ENCODE measurements at places on chromosomes 16 and 17.

DNA sequence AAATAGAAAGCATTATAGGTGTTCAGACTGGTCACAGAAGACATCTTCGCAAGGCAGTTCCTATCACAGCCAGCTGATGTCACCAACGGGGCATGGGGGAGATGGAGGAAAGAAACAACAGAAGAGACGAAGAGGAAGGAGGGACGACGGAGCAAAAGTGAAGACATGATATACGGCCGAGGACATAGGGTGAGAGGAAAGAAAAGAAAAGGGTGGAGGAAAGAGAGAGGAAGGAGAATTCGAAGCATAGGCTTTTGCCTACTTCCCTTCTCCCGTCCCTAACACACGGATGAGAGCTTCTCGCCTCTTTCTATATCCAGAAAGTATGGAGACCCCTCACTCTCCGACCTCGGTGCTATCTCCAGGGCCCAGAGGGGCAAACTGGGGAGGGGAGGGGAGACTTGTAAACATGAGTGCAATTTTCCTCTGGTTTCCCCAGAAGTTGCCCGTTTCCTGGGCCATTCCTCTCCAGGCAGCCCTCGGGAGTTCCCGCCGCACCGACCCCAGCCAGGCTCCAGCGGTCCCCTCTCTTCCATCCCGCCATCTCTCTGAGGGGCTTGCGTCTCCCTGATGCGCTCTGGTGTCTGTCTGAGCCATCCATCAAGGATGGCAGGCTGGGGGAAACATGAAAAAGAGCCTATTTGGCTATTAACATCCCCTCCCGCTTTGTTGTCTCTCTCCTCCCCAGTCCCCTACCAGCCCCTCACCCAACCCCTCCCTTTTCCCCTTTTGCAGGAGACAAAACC is 26.0 kb downstream of the COPZ2 start:
- peak; percentile 45 for DNase-seq

- DNase-seq: no peak
Measured at GRCh38 chr16:4908854-4909401, 28.0 kb downstream of the PPL start.

- DNase-seq: no peak
Measured at GRCh38 chr16:19909750-19910322, 25.2 kb upstream of the GPRC5B start.

DNA sequence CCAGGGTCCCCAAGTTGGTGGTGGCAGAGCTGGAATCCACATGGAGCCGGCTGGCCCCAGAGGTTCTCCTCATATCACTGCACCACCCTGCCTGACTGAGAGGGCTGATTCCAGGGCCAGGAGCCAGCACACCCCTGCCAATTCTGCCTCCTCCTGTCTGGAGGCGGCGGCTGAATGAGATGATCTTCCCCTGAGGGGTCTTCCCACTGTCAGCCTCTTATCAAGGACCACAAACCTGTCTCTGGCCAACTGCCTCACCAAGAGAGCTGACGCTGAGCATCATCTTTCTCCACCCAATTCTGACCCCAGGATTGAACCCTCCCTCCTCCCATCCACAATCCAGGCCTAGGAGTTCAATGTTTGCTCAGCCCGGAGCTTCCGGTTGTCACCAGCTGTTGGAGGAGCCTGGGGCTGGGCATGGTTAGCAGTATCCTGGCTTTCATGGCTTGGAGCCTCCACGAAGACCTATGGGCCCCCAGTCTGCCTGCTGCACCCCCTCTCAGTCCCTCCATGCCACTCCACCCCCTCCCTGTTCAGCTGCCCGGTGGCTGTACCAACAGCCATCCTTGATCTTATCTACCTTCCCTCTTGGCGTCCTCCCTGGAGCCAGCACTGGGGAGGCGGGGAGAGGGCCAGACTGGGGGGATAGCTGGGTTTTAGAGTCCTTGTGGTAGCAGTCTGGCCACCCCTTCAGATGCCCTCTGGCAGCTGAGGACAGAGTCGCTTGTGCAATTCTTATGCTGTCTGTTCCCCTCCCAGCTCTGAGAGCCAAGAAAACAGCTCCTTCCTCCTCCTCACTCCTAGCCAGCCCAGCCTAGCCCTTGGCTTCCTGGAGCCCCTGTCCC is 25.6 kb downstream of the ABCC3 start:
- peak; percentile 56 for DNase-seq

- no peak for DNase-seq
Measured at GRCh38 chr16:55331648-55332185, 7.7 kb downstream of the IRX6 start.

- no peak for DNase-seq
Measured at GRCh38 chr16:88296437-88297177, 86.2 kb upstream of the ZNF469 start.

Measured in suppressor macrophage treated with lipopolysaccharide for 1 hour (primary cell).